ENCODE measurements at places on chromosomes 4 and X.

DNA sequence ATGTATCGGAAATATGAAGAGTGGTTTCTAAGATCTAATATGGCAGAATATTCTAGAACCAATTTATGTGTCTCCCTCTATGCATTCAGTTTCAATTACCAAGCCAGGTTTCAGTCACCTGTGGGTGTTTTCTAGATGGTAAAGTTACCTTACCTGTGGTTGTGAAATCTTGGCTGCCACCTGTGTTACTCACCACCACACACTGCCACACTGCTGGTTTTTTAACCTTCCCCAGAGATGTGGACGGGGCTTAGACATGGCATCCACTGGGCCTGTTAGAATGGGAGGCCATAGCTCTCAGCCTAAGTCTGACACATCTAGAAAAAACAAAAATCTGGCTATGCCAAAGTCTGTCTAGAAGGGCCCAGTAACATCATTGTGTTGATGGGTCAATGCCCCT lies 896.5 kb upstream of the PABPC4L start:
- DNase-seq = no peak

DNA sequence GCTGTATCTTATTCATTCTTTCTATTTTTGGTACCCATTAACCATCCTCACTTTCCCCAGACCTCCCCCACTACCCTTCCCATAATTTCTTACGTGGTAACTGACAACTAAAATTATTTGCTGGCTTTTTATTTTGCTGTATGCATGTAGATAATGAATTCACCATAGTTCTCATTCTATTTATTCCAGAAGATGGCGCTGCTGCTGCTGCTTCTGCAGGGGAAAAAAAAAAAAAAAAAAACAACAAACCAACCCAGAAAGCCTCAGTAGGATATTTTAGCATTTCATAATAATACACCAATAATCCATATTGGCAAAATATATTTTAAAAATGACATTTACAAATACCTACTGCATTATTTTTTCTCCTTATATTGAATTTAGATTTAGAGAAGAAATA lies 416.6 kb upstream of the MAGEB18 start:
- no peak for DNase-seq

GRCh38 chr4:76960014-76960413 lies 10.5 kb downstream of the SEPTIN11 start:
- DNase-seq = no peak

DNA sequence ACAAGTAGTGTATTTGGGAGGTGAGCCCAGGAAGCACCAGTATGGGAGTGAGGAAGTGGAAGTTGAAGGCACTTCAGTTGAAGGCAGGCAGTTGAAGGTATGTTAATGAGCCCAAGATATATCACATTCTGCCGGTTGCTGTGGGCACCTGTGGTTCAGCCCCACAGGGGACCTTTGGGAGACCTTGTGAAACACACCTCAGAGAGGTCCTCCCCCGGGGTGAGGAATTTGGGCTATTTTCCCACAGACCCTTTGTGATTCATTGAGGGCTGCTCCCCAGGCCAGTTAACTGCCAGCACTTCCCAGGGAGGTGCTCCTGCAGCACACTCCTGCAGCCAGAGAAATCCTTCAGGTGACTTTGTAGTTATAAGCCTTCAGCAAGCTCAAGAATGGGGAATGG lies 45.9 kb downstream of the PTCHD1 start:
- no peak for DNase-seq

DNA sequence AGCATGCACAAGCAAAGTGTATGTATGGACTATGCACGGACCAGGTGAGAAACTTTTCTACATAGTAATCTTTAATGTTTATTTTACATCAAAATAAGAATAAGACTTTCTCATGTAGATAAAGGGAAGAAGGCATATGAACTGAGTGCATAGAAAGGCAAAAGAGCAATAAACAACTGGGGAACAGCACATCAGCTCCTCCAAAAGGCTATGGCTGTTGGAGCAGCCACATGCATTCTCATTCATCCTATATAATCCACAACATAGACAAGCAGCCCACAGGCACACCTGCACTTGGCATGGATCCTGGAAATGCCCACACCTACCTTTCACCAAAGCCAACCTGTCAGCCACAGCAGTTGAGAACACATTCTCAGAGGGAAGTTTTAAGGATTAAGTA lies 586.9 kb upstream of the INTU start:
- no peak for DNase-seq

DNA sequence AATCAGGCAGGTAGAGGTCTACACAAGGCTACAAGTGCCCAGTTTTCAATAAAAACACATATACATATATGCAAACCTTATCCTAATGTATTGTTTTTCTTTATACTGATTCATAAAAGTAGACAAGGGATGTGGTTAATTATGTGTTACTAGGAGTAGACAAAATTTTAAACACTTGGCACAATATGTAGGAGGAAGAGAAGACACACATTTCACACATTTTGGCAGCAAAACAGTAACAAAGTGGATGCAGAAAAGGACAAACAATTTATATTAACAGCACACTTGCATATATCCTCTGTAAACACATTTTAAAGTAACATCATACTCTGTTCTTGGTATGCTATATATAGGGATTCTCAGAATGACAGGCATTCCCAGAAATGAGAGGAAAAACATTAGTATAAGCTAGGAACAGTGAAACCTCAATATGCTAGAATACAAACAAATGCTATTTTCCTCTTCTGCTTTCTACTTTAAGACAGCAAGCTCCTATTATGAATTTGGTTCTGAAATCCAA lies 63.8 kb downstream of the GPRIN3 start:
- no peak for DNase-seq

DNA sequence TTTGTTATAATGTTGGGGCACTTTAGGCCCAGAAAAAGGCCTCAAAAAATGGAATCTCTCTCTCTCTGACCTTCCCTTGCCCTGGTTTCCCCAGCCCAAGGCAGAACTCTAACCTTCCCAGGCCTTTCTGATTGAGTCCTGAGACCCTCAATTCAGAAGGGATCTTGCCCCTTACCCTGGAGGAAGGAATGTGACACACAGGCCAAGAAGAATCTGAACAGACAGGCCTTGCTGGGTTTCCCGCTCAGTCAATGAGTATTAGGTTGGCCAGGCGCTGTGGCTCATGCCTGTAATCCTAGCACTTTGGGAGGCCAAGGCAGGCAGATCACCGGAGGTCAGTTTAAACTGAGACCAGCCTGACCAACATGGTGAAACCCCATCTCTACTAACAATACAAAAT lies 27.6 kb downstream of the ELOVL6 start:
- DNase-seq = no peak

DNA sequence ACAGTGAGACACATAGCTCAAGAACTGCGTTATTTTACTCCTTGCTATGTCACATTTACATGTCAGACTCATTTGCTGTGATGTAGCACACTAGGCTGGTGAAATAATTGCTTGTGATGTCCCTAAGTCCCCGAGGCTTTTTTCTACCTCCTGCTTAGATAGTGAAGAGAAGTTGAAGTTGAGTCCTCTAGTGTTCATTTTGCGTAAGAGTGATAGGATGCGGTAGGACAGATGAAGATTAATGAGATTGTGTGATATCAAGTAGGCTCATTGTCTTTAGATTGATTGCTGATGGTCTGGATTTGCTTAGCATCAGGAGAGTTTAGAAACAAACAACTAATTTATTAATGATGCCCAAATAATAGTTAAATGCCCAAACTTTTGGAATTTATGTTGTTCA lies 173.6 kb upstream of the NUDT6 start:
- DNase-seq = no peak

GRCh38 chrX:30533266-30533665 lies 44.3 kb downstream of the TASL start:
- no peak for DNase-seq

Measured in CD4-positive, alpha-beta T cell treated with Interleukin-1 beta for 1 hour (primary cell).